Activated CD4-positive, alpha-beta T cell treated with anti-CD3 and anti-CD28 coated beads, Interleukin-2, amount 10 ng/mL, durations not matched to agents 24 days and 14 days (primary cell): ENCODE measurements at places on chromosomes 12 and 14. TPM values are rescaled to one million over a fixed set of nuclear protein-coding genes. Genes with fewer than 3 reads are reported as not detected.

Gene OR10A7
- not detected in 2 replicates for total RNA-seq

Gene EFS
- not detected in 2 replicates for total RNA-seq

DNA sequence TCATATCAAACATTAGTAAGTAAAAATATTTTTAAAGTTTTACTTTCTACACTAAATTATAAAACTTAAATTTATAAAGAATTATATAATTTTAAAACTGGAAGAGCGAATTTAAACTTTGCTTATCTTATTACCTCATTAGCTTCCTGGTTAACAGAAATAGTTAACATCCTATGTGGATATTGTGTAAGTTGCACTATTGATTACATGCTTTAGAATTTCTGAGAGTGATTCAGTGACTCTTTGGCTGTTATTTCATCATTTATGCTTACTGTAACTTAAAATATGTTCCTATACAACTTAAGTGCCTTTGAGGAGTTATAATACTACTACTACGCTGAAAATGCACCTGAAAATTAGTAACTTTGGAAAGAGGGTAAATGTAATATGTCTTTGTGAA is 101.4 kb downstream of the FOXA1 start:
- DNase-seq, result no peak

DNA sequence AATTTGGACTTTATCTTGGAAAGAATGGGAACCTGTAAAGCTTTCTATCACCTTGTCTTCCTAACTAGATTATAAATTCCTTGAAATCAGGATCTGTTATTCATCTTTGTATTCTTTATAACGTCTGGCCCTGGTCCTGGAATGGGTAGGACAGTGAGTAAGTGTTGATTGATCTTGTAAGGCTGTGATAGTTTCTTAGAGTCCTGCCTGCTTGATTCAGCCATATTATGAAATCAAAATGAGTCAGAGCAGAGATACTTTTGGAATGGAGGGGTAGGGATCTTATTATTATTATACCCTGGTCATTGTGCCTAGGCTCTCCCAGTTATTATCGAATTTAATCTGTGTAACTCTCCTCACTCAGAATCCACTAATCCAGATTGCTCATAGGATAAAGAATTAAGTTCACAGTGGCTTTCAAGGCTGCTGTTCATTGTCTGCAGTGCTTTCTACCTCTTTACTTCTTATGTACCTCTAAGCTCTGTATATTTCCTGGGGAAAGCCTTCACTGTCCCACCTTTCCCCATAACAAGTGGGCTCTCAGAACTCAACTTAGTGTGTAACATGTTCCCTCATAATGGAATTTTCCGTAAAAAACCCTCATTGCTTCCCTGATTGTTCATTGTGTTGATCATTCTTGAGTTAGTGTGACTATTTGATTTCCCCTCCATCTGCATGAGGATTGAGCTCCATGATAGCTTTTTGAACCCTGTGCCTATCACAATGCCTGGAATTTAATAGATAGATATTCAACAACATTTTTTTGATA is 93.3 kb downstream of the DAAM1 start:
- no peak for DNase-seq
